Mucosa of gallbladder (tissue), 1 donor: ENCODE measurements at places on chromosomes 3 and 15. TPM values are rescaled to one million over a fixed set of nuclear protein-coding genes. Genes with fewer than 3 reads are reported as not detected.

ADCY5 gene
- total RNA-seq = 25.8 TPM

HGD gene
- total RNA-seq = 211 TPM

GPR27 gene
- total RNA-seq = 4.5 TPM

GATM gene
- 136 TPM for total RNA-seq

ANKRD63 gene
- total RNA-seq = 1.6 TPM

IL17RB gene
- 13.3 TPM for total RNA-seq

ABHD6 gene
- total RNA-seq = 23.4 TPM

NOX5 gene
- total RNA-seq = 0.26 TPM

ATP10A gene
- total RNA-seq = 19.8 TPM

ISLR gene
- 53.0 TPM for total RNA-seq

PLSCR2 gene
- 0.35 TPM for total RNA-seq

ADAM10 gene
- total RNA-seq = 134 TPM

CCRL2 gene
- total RNA-seq = 9.1 TPM

ZDHHC19 gene
- total RNA-seq = 1.2 TPM

ZMYND10 gene
- 2.2 TPM for total RNA-seq

CMTM8 gene
- 6.0 TPM for total RNA-seq

RABL3 gene
- total RNA-seq = 23.4 TPM

GOLGA6L7 gene
- not detected for total RNA-seq

CD96 gene
- 7.5 TPM for total RNA-seq

ACP3 gene
- 2.1 TPM for total RNA-seq

COL8A1 gene
- total RNA-seq = 3.7 TPM

PTX3 gene
- 1.4 TPM for total RNA-seq

CYP1A2 gene
- total RNA-seq = 0.14 TPM

SLC38A3 gene
- 2.2 TPM for total RNA-seq

CCNB2 gene
- 2.2 TPM for total RNA-seq

GOLGA8Q gene
- 1.6 TPM for total RNA-seq

UPK1B gene
- 37.1 TPM for total RNA-seq

CPLX3 gene
- not detected for total RNA-seq

EPHA3 gene
- total RNA-seq = 15.3 TPM

LCTL gene
- total RNA-seq = not detected

TERC gene
- 3.5 TPM for total RNA-seq

WDR53 gene
- total RNA-seq = 8.6 TPM
